ENCODE measurements at places on chromosomes 16 and 17.

GRCh38 chr17:40058186-40058784 is 4.1 kb upstream of the MED24 start:
- DNase-seq: no peak

DNA sequence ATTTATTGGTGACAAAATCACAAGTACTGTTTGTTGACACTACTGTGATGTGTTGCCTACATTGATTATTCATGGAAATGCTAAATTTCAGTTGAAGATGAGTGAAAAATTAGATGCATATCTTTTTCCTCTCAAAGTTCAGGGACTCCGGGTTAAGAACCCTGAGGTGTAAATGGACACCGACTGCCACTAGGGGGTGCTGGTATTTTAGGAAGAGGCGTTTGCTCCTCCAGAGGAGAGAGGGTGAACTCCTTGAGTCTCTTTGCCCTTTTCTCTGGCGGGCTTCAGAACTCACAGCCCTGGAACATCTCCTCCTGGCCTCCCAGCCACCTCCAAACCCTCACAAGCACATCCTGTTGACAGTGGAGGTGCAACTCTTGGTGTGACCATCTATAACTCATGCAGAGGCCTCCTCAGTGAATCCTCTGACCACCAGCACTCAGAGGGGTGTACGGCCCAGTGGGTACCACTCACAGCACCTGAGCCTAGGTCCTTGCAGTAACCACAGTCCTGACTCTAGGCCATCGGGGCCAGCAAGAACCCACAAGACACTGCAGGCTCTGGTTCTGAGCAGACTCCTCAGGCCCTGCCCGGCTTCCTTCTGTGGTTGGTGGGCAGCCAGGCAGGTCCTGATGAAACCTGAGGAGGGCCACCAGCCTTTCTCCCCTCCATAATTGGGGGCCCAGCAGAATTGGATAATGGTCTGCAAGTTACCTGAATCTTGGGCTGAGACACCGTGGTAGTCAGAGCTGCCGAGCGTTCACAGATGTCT is 26.2 kb upstream of the PIK3R5 start:
- DNase-seq: no peak

DNA sequence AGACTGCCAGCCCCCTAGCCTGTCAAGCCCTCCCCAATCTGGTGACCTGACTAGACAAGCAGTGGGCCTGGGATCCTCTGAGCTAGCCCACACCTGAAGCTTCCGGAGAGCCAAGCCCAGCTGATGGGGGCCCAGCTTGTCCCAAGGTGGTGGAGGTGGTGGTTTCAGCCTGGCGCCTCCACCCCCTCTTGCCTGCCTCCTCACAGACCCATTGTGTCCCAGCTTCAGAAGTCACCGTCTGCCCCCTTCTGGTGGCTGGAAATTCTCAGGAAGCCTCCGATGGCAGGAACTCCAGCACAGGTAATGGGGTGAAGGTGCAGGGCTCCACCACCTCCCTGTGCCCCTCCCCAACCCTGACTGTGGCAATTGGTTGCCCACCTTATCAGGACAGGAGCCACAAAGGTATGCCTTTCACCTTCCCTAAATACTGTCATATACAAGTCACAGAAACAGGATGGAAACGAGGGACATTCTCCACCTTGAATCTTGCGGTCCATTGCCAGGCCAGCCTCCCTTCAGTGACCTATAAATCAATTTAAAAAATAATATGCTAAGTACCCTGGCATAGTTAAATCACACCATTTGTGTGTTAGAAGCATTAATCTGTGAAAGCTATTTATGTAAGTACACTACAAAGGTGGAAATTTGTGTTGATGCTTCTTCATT is 66.0 kb upstream of the ZNF423 start:
- peak; percentile 32 for DNase-seq

DNA sequence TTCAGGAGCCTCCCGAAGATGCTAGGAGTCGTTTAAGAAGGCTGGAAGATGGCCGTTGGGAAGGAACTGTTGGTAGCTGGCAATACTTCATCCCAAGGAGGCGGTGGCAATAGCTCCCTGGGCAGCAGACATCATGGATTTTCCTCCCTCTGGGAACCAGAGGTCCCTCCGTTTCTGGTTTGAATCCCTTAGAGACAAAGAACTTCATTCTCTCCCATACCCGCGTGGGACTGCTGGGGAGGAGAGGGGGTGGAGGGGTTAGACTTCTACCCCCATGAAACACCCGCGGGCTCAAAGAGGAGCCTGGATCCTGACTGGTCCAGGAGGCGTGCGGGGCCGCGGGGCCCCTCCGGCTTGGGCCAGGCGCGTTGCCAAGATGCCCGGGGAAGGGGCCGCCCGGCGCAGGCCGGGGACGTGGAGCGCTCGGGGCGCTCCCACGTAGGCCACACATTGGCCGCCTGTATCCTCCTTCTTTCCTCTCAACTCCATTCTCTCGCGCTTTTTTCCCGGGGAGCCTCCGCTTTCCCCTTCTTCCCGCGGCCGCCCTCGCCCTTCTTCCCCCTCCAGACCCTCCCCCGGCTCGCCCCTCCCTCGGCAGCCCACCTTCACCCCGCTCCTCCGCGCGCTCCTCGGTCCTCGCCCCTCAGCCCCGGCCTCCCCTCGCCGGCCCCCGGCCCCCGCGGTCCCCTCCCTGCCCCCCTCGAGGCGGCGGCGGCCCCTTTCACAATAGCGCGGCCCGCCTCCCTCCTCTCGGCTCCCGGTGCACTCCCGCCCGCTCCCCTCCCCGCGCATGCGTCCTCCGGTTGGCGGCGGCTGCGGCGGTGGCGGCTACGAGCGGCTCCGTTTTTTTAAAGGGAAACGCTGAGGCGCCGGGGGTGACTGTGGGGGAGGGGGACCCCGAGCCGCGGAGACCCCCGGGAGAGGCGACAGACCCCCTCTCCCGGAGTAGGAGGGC is at the start of gene MSL1:
Gene MSL1, plus strand, starts transcription at position 791 of the 955 bp plus-strand sequence. CDS start 642 bp downstream, outside the sequence.
- DNase-seq: peak; percentile 80

DNA sequence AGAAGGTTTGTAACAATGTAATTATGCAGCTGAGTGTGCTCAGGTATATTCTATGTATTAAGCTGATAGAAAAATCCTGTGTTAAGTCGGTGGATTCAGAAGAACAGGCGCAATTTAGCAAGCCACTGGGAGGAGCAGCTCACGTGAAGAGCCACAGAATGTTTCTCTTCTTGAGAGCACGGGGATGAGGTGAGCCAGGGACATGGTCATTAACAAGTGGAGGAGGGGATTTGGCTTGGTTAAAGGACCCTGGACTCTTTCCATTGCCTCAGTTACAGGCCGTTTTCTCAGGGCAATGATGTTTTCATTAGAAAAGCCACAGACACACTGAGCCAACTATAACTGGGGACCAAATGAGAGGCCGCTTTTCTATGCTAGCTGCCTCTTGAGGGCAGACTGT is 178.7 kb downstream of the SNX29 start:
- DNase-seq: no peak

GRCh38 chr16:349211-349610 is 3.3 kb downstream of the AXIN1 start:
- DNase-seq: no peak

- no peak for DNase-seq
Measured at GRCh38 chr16:85832570-85833218, 33.2 kb downstream of the COX4I1 start.

- DNase-seq: no peak
Measured at GRCh38 chr17:69722518-69722917, 308.0 kb downstream of the MAP2K6 start.

DNA sequence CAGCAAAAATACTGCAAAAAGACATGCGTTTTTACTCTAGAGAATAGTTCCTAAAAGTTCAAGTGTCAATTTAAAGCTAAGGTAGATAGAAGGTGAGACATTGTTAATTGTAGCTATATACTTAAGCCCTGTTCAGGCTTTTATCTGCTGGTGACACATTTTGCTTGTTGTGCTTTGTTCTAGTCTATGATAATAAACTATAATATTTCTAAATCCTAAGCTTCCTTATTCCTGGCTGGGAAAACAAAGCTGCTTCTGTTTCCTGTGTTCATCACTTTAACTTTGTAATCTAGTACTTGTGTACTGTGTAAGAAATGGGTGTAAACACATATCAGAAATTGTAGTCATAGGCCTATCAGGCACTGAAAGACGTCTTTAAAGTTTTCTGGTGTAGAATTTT is 77.3 kb downstream of the EFCAB13 start:
- DNase-seq: no peak

Data from dorsolateral prefrontal cortex (tissue), 122 donors.